ENCODE measurements at places on chromosomes 3 and 15.

GRCh38 chr15:91521548-91521947 is 332.0 kb upstream of the SLCO3A1 start:
- no peak for DNase-seq

GRCh38 chr15:29071232-29071881 is 185.6 kb downstream of the APBA2 start:
- DNase-seq: peak; percentile 82

DNA sequence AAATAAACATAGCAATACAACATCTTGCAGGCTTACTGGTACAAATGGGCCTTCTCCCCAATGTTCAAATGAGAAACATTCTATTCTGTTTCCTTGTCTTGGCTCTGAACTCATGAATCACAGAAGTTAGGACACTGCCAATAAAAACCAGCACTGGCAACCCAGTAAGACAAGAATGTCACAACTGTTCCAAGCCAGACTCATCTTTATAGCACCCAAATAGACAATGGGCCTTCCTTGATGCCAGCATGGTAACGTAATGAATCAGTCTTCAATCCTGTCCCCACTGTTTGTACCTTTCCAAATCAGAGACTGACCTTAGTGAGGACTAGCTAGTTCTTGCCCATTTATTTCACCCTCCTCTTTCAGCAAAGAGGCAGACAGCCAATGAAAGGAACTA is 14.1 kb upstream of the RPS17 start:
- no peak for DNase-seq

DNA sequence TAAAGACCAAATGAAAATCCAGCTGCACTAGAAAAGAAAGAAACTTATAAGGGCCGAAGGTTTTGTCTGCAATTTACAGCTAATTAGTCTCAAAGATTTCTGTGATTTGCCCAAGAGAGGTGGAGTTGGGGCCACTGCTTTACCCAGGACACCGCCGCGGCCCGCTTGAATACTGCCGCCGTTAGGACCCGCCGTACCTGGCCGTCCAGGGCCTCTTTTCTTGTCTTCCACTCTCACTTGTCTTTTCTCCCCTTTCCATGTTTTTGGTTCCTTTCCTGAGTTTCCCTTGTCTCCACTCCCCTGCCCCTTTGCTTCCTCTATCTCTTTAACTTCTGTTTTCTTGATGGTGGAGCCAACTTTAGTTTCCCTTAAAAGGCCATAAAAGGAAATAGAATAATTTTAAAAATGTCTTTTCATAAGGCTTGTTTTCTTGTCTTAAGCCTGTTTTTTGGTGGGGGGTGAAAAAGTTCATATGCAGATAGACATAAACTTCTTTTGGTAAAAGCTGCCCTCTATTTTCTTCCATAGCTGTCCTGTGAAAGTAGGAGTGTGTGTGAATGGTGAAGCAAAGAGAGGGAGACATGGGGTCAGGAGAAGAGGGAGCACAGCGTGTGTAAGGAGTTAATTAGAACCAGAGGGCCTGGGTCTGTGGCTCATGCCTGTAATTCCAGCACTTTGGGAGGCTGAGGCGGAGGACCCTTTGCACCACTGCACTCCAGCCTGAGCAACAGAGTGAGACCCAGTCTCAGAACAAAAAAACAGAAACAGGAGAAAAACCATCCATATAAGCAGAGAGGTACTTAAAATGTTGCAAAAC is 16.0 kb upstream of the CCNL1 start:
- peak; percentile 51 for DNase-seq

DNA sequence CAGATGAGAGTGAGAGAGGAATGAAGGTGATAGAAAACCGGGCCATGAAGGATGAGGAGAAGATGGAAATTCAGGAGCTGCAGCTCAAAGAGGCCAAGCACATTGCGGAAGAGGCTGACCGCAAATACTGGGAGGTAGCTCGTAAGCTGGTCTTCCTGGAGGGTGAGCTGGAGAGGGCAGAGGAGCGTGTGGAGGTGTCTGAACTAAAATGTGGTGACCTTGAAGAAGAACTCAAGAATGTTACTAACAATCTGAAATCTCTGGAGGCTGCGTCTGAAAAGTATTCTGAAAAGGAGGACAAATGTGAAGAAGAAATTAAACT is 88.9 kb downstream of the EOMES start:
- DNase-seq: no peak

DNA sequence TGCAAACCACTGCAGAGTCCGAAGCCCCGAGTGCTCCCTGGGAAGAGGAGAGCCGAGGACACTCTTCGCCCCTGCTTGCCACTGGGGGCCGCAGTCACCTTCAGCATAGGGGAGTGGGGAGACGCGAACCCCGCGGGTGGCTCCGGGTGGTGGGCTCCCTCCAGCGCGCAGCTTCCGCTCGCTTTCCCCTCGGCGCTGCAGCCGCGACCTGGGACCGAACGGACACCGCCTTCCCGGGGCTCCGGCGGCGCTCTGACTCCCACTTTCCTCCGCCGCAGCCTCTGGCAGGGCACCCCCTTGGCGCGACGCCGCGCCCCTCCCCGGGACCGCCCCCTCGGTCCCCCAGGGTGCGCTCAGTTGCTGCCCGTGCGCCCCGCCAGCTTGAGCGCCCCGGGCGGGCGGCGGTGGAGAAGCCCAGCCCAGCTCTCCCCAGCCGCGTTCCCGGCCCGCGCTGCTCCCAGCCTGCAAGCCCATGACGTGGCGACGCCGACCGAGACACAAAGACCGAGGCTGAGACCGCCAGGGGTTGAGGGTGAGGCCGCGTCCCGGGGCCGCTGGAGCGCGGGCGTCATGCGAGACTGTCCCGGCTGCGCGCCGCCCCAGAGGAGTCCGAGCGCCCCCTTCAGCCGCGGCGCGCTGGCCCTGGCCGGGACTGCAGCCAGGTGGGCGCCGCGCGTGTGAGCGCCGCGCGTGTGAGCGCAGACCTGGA is at the start of gene MINAR1:
Gene MINAR1, plus strand, starts transcription at position 701 of the 709 bp plus-strand sequence. CDS start 23,812 bp downstream, outside the sequence.
- DNase-seq: peak; percentile 7

- no peak for DNase-seq
Observed at GRCh38 chr15:79743032-79743431, 153.8 kb downstream of the MTHFS start.

- no peak for DNase-seq
Observed at GRCh38 chr3:166444756-166445155, 607.5 kb upstream of the BCHE start.

DNA sequence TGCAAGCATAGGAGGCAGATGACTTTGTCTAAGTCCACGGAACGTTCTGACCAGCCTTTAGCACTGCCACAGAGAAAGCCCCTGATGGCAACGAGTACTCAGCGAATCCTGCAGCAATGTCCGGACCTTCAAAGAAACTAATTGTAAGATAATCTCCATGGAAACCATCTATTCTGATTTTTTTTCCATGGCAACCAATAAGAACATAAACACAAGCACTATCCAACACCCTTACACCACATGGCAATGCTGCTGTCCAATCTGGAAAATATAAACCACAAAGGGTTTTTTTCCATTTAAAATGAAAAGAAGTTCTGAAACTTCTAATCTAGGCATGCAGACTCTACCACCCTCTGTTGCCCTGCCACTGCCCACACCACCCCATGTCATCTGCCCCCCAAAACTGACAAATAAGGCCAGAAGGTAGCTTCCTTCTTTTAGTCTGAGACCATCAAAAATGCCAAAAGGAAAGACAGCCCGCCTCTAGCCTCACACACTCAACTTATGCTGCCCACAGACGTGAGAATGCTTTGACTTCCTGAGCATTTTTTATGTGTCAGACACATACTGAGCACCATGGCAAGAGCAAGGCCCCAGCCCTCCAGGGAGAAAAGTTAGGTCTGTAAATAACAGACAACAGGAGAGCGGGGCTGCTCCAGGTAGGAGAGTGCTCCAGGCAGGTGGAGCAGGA is 44.5 kb downstream of the POC1A start:
- DNase-seq: no peak

DNA sequence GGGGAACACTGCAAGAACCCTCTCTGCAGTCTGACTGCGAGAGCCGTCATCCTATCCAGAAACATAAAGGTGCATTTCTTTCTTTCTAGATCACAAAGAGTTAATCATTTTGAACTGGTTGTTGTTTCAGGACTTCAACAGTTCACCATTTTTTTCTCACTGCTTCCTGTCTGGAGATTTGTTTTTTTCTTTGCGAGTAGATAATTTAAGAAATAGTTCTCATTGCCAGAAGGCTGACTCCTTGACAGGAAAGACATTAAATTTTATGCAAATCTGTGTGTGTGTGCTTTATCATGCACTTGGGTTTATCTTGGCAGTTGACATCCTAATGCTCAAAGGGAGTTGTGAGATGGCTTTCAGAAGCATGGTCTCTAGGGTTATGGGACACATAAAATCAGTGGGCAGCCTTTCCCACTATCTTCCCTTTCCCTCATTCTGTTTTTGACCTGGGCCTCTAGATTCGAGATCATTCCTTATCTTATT is 123.5 kb upstream of the TBL1XR1 start:
- DNase-seq: no peak

- no peak for DNase-seq
Observed at GRCh38 chr3:57892423-57892822, 115.8 kb upstream of the FLNB start.

GRCh38 chr3:128482175-128482574 is 10.8 kb downstream of the GATA2 start:
- DNase-seq: no peak

DNA sequence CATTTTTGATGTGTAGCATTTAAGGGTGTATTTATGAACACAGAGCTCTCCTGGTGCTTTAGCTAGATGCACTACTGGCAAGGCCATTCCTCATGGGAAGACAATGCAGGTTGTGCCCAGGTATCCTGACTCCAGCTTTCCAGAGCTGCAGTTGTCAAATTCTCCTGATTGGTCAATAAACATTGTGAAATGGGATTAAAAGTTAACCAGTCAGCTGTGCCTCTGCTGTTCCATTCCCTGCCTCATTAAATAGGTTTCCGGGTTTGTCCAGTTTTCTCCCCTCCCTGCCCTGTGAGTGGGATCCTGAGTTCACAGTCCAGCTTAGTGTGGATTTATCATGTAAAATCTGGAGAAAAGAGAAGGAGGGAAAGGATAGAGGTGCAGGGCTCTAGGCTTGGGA is 207.3 kb downstream of the SQOR start:
- DNase-seq: no peak

GRCh38 chr3:3015185-3016089 is 94.7 kb downstream of the IL5RA start:
- peak; percentile 4 for DNase-seq

- no peak for DNase-seq
Observed at GRCh38 chr3:1019157-1019556, 73.7 kb upstream of the CNTN6 start.

DNA sequence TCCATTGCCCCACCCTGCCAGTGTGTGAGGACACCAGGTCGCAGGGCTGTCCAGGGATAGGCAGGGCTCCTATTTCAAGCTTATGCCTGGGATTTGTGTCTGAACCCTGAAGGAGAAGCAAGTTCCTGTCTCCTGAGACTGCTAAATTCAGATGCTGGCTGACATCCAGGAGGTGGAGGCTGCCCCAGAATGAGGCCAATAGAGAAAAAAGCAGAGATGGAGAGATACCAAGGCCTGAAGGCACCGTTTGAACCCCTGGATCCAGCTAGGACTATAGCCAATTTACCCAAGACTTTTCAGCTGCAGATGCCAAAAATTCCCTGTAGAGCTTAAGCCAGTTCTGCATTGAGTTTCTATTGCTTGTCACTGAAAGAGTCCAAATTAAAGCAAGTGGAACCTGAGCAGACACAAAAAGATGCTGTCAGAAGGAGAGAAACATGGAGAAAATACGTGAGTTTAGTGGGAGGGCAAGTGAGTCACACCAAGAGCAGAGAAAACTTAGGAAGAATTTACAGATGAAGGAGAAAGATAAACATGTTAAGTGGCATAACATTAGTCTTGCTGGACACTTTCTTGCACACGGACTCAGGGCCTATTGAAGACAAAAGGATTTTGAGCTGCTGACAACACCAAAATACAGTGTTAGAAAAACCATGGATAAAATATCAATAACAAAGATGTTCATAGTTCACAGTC is 148.6 kb downstream of the CNTN3 start:
- no peak for DNase-seq

GRCh38 chr3:57948080-57948671 is 60.0 kb upstream of the FLNB start:
- DNase-seq: no peak

- DNase-seq: no peak
Observed at GRCh38 chr3:191240486-191240885, 41.4 kb downstream of the OSTN start.

GRCh38 chr3:67692621-67693020 is 38.2 kb upstream of the SUCLG2 start:
- DNase-seq: no peak

DNA sequence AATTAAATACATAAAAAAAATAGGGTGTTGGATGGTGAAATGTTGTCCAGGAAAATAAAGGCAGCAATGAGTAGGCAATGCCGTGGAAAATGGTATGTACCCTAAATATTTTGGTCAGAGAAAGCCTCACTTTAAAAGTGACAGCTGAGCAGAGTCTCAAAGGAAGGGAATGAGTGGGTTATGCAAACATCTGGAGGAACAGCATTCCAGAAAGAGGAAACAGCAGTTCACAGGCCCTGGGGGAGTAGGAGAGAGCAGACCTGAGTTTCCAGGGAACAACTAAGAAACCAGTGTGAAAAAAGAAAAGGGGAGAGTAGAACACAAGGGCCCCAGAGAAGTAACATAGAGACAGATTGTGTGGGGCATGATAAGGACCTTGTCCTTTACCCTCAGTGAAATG is 230.0 kb upstream of the CNTN3 start:
- DNase-seq: no peak

- no peak for DNase-seq
Observed at GRCh38 chr3:166902374-166902773, 477.7 kb downstream of the ZBBX start.

DNA sequence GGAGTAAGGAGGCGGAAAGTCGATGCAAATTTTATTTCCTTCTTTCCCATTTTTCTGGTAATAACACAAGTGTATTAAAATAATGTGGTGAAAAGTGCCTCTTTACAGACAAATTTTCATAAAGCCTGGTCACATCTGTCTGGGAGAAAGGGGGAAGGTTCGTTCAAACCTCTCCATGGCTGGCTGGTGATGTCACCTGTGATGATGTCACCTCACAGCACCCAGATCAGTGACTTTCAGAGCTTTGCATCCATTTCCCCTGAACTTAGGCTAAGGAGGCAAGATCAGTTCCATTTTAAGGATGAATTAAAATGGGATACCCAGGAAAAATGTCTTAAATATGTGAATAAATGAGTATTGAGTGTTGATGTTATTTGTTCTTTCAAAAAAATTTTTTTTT is 34.1 kb downstream of the ATP10A start:
- no peak for DNase-seq

- DNase-seq: no peak
Observed at GRCh38 chr3:101861212-101861788, 12.0 kb downstream of the NFKBIZ start.

- DNase-seq: peak; percentile 17
Observed at GRCh38 chr3:20849975-20850374, 664.0 kb upstream of the SGO1 start.

- DNase-seq: no peak
Observed at GRCh38 chr15:49083401-49084284, 37.4 kb upstream of the SECISBP2L start.

- DNase-seq: no peak
Observed at GRCh38 chr15:60122691-60123090, 118.6 kb downstream of the FOXB1 start.

- no peak for DNase-seq
Observed at GRCh38 chr15:92098869-92099268, 245.4 kb downstream of the SLCO3A1 start.

Data from NCI-H1417 (cell line).